Kidney tubule cell (primary cell): ENCODE measurements at places on chromosomes 7 and 10.

GRCh38 chr10:96532523-96532922 lies 18.8 kb upstream of the TLL2 start:
- no peak for DNase-seq

DNA sequence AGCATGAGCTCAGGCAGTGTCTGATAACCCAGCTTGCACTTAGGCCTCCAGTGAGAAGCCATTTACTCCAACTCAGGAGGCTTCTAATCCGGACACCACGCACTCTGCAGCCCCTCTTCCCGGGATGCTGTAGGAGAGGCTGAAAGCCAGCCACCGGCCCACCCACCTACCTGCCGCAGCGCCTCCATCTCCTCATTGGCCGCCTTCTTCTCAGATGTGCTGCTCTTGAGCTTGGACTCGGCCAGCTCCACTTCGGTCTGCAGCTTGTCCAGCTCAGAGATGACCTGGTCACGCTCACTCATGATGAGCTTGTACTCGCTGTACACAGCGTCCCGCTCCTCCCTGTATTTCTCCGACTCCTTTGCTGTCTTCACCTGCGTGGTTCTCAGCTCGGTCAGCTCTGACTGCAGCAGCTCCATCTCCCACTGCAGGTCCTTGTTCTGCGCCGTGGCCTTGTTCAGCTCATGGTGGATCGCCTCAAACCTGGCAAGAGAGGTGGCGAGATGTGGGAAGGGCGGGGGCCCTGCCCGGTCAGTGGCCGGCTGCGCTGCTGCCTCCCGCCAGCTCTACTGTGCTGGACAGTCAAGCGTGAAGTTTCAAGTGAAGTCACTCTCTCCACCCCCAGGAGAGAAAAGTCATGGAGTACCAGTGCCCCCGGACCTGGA lies 84.7 kb downstream of the DLG5 start:
- DNase-seq = peak; percentile 70

GRCh38 chr10:110864662-110865140 lies 7.0 kb upstream of the PDCD4 start:
- no peak for DNase-seq

GRCh38 chr10:103139803-103140202 lies 53.3 kb downstream of the NT5C2 start:
- peak; percentile 33 for DNase-seq

DNA sequence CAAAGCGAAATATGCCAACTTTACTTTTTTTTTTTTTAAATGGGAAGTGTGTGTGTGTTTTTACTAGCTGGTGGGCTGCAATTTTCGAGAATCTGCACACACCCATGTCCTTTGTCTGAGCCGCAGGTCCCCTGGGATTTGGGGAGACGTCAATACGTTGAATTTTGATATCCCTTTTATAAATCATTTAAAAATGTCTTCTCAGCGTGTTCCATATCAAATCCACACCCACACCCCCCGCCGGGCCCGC lies 404 bp upstream of the FMC1 start:
- no peak for DNase-seq

GRCh38 chr7:107145067-107145838 lies 23.6 kb upstream of the HBP1 start:
- no peak for DNase-seq

DNA sequence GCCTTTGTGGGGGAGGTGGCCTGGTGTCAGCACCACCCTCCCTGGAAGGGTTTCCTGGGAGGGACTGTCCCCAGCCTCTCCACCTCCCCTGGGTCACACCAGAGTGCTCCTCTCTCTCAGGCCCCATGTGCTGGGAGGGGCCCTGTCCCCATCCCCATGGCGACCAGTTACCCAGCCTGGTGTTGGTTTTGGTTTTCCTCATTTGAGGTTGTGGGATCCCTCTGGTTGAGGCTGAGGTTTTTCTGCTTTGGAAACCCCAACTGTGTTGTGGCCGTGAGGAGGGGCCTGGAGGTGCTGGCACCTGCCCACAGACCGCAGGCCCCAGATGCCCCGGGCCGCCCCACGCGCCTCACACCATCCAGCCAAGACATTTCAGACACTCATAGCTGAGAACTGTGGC lies 106.3 kb downstream of the GRK5 start:
- no peak for DNase-seq

GRCh38 chr10:28120795-28121194 lies 121.9 kb upstream of the ODAD2 start:
- DNase-seq = peak; percentile 18
